ENCODE measurements at places on chromosomes 5 and 9.

DNA sequence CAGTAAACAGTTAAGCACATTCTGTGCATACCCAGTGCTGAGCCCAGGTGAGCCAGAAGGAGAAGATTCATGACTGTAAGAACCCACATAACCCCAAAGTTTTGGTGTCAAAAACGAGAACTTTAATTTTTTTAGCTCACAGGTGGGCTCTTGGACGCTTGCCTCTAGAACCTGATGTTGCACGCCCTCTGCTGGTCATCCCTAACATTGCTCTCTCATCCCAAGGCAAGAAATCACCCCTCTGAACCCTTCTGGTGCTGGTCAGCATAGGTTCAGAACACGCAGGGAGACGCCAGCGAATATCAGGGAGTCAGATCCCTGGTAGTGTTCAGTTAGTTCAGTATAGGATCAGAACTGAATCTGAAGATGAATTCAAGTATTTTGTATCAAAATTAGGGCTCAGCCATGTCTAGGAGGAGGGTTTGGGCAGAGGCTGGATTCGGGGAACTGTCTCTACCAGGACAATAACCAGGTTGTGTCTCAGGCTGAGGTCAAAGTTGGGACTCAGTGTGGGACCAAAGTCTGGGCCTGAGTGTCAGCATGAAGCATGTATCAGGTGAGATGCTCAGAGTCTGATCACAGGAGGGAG lies 4.1 kb upstream of the DNAJB5 start:
- no peak for DNase-seq

GRCh38 chr5:76145945-76146344 lies 62.8 kb downstream of the SV2C start:
- DNase-seq = no peak

GRCh38 chr5:118808441-118808840 lies 179.9 kb downstream of the DTWD2 start:
- DNase-seq = no peak

GRCh38 chr5:167820101-167820990 lies 471.1 kb upstream of the WWC1 start:
- no peak for DNase-seq

- no peak for DNase-seq
Measured at GRCh38 chr5:44807269-44807668, 1.5 kb upstream of the MRPS30 start.
